ENCODE measurements at places on chromosomes 5 and 9.

DNA sequence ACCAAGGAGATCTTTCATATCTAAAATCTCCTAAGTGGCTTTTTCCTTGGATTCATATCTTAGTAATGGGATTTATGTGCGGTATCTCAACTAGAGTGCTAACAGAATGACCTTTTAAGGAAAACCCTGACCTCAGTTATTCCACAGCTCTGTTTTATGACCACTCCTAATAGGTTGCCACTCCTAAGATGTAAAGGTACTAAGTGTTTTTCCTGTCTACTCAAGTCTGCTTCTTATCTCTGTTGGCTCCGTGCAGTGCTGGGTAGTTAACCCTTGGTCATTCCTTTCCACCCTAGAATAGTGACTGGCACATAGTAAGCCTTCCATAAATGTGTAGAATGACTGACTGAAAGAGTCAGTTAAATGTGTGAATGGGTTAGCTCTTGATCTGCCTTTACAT lies 161.4 kb downstream of the DOCK2 start:
- H3K36me3 ChIP-seq, result no peaks in the 10 kb centered on the region
- no peak overlapping the region for H3K27ac ChIP-seq
- no peaks in the 10 kb centered on the region for H3K27me3 ChIP-seq
- no peak overlapping the region for H3K4me3 ChIP-seq
- DNase-seq, result no peak
- no peaks in the 10 kb centered on the region for H3K4me1 ChIP-seq

- no peaks in the 10 kb centered on the region for H3K36me3 ChIP-seq
- no peak for DNase-seq
- no peak overlapping the region for H3K4me3 ChIP-seq
- H3K4me1 ChIP-seq, result no peaks in the 10 kb centered on the region
- H3K27me3 ChIP-seq, result no peaks in the 10 kb centered on the region
These were observed 170.5 kb downstream of the NR3C1 start for GRCh38 chr5:143233031-143233430.

DNA sequence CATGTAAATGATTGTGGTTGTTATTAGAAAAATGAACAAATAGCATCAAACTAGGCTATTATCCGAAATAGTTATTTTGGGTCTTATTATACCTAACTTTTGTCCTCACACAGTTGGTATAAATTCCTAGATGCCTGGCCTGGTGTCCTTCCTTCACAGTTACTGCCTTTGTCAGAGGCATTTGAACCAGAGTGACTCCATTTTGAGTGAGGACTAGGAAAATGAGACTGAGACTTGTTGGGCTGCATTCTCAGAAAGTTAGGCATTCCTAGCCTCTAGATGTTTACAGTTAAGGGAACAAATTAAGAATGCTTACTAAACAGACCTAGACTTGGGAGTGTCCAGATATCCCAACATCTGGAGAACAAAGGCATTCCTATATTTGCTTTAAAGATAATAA lies 283.5 kb upstream of the C9orf72 start:
- no peaks in the 10 kb centered on the region for H3K4me1 ChIP-seq
- no peaks in the 10 kb centered on the region for H3K36me3 ChIP-seq
- no peak for DNase-seq
- H3K27ac ChIP-seq, result no peak overlapping the region
- H3K27me3 ChIP-seq, result no peaks in the 10 kb centered on the region

- no peak overlapping the region for H3K4me3 ChIP-seq
- H3K4me1 ChIP-seq, result no peaks in the 10 kb centered on the region
- no peak for DNase-seq
- H3K36me3 ChIP-seq, result no peaks in the 10 kb centered on the region
- no peak overlapping the region for H3K27ac ChIP-seq
These were observed 173.0 kb upstream of the DAPK1 start for GRCh38 chr9:87324613-87325194.

DNA sequence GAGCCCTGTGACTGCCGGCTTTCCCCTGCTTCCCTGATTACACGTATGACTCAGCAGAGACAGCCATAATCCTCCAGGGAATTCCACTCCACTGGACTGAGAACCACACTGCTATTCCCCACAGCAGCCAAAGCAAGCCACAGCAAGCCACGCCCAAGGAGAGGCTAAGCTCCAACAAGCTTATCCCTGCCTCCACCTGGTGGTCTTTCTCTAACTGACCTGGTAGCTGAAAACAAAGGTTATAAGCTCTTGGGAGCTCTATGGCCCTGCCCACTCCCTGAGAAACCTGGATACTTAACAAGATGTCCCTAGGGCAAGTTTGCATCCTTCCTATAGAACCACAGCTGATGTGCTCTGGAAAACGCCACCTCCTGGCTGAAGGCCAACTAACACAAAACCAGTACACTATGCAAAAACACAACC lies 613.7 kb upstream of the CDH18 start:
- no peak overlapping the region for H3K4me3 ChIP-seq
- H3K4me1 ChIP-seq, result no peaks in the 10 kb centered on the region
- no peak overlapping the region for H3K27ac ChIP-seq
- no peaks in the 10 kb centered on the region for H3K36me3 ChIP-seq

GRCh38 chr5:160685219-160685618 lies 166.8 kb downstream of the ATP10B start:
- H3K4me1 ChIP-seq, result no peaks in the 10 kb centered on the region
- DNase-seq, result no peak
- no peaks in the 10 kb centered on the region for H3K36me3 ChIP-seq
- H3K4me3 ChIP-seq, result no peak overlapping the region
- H3K27ac ChIP-seq, result no peak overlapping the region

GRCh38 chr9:106500171-106500570 lies 362.8 kb upstream of the ZNF462 start:
- no peak overlapping the region for H3K27ac ChIP-seq
- H3K36me3 ChIP-seq, result no peaks in the 10 kb centered on the region
- H3K4me3 ChIP-seq, result no peak overlapping the region

- peak; percentile 61 for DNase-seq
- H3K36me3 ChIP-seq, result no peaks in the 10 kb centered on the region
- peak within 1 kb of the TSS; percentile 93 for H3K27ac ChIP-seq
- H3K4me1 ChIP-seq, result no peaks in the 10 kb centered on the region
These were observed at the start of gene ITGA2 for GRCh38 chr5:52989025-52989780. TSS of gene ITGA2 (plus strand) at chr5:52989352. CDS start at chr5:52989469, 117 bp downstream.

DNA sequence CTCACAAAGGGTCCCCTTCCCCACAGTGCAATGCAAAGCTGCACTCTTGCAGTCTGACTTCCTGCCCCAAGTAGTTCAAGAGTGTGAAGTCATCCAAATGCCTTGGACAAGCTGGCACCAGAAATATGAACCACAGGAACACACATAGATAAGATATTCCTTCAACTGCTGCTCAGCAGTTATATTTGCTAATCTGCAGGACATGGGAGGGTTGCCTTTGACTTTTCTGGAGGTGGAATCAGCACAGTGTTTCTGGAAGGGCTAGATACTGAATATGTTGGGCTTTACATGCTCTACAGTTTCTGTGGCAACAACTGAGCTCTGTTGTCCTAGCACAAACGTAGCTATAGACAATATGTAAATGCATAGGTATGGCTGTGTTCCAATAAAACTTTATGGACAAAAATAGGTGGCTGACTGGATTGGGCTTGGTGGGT lies 96.7 kb upstream of the PCA3 start:
- H3K4me1 ChIP-seq, result no peaks in the 10 kb centered on the region
- H3K27ac ChIP-seq, result no peak overlapping the region
- H3K36me3 ChIP-seq, result no peaks in the 10 kb centered on the region
- H3K4me3 ChIP-seq, result no peak overlapping the region
- no peaks in the 10 kb centered on the region for H3K27me3 ChIP-seq
- no peak for DNase-seq

DNA sequence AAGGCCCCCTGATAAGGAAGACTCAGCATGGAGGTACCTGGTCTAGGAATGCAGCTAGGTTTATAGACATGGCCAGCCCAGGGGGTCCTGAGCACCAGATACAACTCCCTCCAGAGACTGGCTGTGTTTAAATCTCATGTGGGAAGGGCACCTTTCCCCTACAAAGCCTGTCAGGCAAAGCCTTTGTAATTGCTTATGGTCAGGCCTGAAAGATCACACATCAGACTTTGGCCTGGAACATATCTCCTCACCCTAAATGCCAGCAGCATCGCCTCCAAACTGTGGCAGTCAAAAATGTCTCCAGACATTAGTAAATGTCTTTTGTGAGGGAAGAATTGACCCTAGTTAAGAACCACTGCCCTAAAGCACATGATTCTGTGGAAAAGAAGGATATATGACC lies 51.6 kb upstream of the MACIR start:
- no peak for DNase-seq
- no peak overlapping the region for H3K27ac ChIP-seq
- H3K27me3 ChIP-seq, result no peaks in the 10 kb centered on the region
- no peak overlapping the region for H3K4me3 ChIP-seq
- H3K36me3 ChIP-seq, result no peaks in the 10 kb centered on the region

- H3K4me3 ChIP-seq, result no peak overlapping the region
- no peaks in the 10 kb centered on the region for H3K36me3 ChIP-seq
- H3K4me1 ChIP-seq, result no peaks in the 10 kb centered on the region
- no peak for DNase-seq
- H3K27me3 ChIP-seq, result no peaks in the 10 kb centered on the region
- no peak overlapping the region for H3K27ac ChIP-seq
These were observed 343.0 kb upstream of the EDIL3 start for GRCh38 chr5:84727708-84728107.

GRCh38 chr9:107635803-107636174 lies 146.2 kb upstream of the KLF4 start:
- no peaks in the 10 kb centered on the region for H3K36me3 ChIP-seq
- no peak overlapping the region for H3K4me3 ChIP-seq
- DNase-seq, result no peak
- no peaks in the 10 kb centered on the region for H3K27me3 ChIP-seq

GRCh38 chr9:79208791-79209396 lies 362.9 kb upstream of the TLE4 start:
- no peak overlapping the region for H3K4me3 ChIP-seq
- no peaks in the 10 kb centered on the region for H3K4me1 ChIP-seq
- H3K36me3 ChIP-seq, result no peaks in the 10 kb centered on the region

DNA sequence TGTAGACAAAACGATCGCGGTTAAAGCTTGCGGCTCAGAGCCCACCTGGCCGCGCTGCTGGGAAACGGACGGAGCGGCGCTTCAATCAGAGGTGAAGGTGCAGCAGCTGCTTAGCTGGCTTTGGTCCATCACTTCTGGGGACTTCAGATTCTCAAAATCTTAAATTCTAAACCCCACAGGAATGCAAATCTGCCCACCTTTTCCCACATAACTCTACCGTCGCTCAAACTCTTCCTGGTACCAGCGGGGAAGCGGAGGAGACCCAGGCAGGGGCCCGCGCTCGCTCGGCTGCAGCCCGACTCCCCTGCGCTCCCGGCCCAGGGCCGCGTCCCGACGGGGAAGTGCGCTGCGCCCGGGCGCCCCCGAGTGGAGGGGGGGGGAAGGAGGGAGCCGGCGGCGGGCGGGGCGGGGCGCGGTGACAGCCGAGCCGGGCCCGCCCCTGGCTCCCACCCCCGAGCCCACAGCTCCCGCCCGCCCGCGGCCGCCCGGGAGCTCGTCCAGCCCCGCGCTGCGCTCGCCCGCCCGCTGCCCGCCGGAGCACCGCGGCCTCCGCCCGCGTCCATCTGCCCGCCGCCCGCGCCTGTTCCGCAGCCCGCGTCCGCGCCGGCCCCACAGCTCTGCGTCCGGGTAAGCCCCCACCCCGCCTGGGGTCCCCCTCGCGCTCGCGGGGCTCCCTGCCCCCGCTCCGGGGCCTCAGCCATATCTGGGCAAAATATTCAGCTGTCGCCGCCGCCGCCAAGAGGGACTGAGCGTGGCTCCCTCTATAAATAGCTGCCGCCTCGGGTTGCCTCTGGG lies at the start of gene TMOD1:
Gene TMOD1 (plus strand): TSS at position 490 of the 795 bp plus-strand sequence. CDS start 22,523 bp downstream, outside the sequence.
- no peaks in the 10 kb centered on the region for H3K36me3 ChIP-seq
- peak within 1 kb of the TSS; percentile 42 for H3K27ac ChIP-seq
- H3K4me1 ChIP-seq, result no peaks in the 10 kb centered on the region
- DNase-seq, result no peak

DNA sequence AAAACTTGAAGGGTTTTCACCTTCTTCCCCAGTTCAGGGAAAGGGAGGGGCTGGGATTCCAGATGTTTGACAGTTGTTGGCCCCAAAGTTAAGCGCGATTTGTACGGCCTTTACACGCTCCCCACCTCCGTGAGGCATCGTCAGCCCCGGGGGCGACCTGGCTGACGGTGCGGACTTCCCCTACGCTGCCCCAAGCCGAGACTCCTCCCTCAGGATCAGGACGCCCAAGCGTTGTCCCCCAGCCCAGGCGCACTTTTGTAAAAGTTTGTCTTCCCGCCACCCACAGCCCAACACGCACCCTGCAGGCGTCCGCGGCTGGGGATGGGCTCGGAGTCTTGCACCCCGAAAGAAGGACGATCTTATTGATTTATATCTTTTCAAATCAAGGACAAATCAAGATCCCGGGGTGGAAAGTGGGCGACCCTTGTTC lies 713 bp downstream of the MOB3B start:
- no peaks in the 10 kb centered on the region for H3K36me3 ChIP-seq
- H3K4me1 ChIP-seq, result peaks cover 4% of the 10 kb centered on the region
- peak; percentile 62 for DNase-seq
- peak overlapping the region; percentile 84 for H3K4me3 ChIP-seq
- no peaks in the 10 kb centered on the region for H3K27me3 ChIP-seq

GRCh38 chr9:35364817-35365585 lies 124.9 kb upstream of the RUSC2 start:
- no peak overlapping the region for H3K27ac ChIP-seq
- H3K4me1 ChIP-seq, result no peaks in the 10 kb centered on the region
- H3K36me3 ChIP-seq, result peaks cover 1% of the 10 kb centered on the region
- DNase-seq, result no peak
- no peak overlapping the region for H3K4me3 ChIP-seq

DNA sequence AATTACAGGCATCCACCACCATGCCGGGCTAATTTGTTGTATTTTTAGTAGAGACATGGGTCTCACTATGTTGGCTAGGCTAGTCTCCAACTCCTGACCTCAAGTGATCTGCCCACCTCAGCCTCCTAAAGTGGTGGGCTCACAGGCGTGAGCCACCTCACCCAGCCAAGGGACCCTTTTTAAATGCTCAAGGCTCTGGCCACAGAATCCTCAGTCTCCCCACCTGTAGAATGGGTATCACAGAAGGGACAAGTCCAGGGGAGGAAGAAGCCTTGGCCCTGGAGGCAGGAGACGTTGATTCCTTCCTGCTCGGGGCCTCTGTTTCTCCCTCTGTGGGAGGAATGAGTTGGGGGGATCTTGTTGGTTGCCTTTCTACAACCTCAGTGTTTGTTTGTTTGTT lies 45.7 kb downstream of the GTF3C4 start:
- H3K4me3 ChIP-seq, result no peak overlapping the region
- no peak for DNase-seq
- no peaks in the 10 kb centered on the region for H3K27me3 ChIP-seq
- no peaks in the 10 kb centered on the region for H3K36me3 ChIP-seq

- no peak for DNase-seq
- H3K36me3 ChIP-seq, result no peaks in the 10 kb centered on the region
- no peaks in the 10 kb centered on the region for H3K27me3 ChIP-seq
- H3K4me3 ChIP-seq, result no peak overlapping the region
- no peaks in the 10 kb centered on the region for H3K4me1 ChIP-seq
- H3K27ac ChIP-seq, result no peak overlapping the region
These were observed 394.5 kb downstream of the NFIB start for GRCh38 chr9:13919401-13919800.

GRCh38 chr9:97682242-97682641 lies 14.9 kb downstream of the XPA start:
- H3K4me1 ChIP-seq, result no peaks in the 10 kb centered on the region
- H3K4me3 ChIP-seq, result no peak overlapping the region
- DNase-seq, result no peak
- H3K27ac ChIP-seq, result no peak overlapping the region
- H3K36me3 ChIP-seq, result no peaks in the 10 kb centered on the region
